ENCODE measurements at places on chromosomes 7 and 10.

- DNase-seq: no peak
- H3K4me3 ChIP-seq: no peak overlapping the region
- no peak overlapping the region for H3K27ac ChIP-seq
Observed at GRCh38 chr10:106179430-106179829, 985.1 kb downstream of the SORCS1 start.

- peaks cover 16% of the 10 kb centered on the region for H3K4me1 ChIP-seq
- no peak for DNase-seq
- no peaks in the 10 kb centered on the region for H3K27me3 ChIP-seq
- no peak overlapping the region for H3K4me3 ChIP-seq
Observed at GRCh38 chr7:2575046-2575732, 16.4 kb downstream of the IQCE start.

DNA sequence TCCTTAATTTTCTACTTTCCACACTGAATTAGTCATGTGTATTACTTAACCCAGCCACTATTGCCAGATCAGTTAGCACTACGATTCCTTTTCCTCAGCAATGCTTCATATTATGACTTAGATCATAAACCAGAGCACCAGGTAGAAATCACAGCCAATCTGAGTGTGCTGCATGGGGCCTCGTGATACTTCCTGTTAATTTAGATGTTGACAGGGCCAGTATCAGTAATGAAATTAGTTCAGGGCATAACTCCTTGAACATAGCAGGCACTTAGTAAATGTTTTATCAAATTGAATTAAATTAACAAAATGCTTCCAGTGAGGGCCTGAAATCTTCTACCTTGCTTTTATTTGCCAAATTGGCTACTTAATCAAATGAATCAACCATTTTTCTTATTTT, 169.3 kb upstream of the LRGUK start:
- H3K4me3 ChIP-seq: no peak overlapping the region
- DNase-seq: no peak

DNA sequence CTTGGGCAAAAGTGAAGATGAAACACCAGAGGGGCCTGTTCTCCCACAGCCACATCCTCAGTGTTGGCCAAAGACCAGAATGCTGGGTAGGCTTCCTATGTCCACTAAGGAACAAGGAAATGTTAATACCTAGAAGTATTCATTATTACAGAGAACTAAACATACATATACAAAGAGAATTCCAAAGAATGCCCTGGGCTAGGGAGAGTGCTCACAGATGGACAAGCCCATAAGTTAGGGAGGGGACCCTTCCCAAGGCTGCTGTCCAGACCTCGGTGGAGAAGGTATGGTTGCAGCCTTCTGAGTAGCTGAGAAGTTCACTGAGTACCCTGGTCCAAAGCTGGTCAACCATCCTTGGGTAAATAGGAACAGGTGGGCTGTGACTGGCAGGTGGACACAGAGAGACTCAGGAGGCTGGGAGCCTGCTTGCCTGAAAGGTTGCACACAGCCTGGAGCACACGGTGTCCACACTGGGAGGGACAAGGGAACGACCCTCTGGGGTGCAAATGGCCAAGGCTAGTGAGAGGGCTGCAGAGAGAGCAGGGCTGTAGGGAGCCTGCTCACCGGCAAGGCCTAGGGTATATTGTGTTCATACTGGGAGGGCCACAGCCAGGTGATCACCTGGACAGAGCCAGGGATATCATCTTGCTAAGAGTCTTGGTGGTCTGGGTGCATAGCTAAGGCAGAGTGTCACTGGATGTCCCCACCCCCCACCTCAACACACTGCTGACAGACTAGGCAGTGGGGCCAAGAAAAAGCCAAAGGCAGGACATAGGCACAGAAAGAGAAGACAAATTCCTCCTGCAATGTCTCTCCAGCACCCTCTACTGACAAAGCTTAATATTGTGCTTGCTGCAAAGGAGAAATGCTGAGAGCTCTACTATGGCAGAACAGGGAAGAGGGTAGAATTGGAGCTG, 40.3 kb downstream of the CPVL start:
- no peaks in the 10 kb centered on the region for H3K4me1 ChIP-seq
- peaks cover 9% of the 10 kb centered on the region for H3K27me3 ChIP-seq
- H3K36me3 ChIP-seq: no peaks in the 10 kb centered on the region
- H3K4me3 ChIP-seq: no peak overlapping the region
- H3K27ac ChIP-seq: no peak overlapping the region

DNA sequence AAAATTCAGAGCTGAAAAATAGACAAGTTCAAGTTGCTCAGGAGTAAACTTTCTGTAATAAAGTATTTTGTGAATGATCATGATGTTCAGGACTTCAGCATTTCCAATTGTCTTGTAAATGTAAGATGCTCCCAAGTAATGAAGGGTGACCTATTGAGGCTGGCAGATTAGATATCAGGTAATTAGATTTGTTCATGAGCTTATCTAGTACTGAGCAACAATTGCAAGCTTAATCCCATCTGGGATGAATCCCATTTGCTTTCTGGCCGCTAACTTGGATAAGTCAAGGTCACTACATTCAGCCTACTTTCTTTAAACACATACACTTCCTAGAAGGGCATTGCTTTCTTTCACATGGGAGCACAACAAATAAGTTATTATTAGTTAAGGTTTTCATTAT, 82.4 kb upstream of the ITGB1 start:
- no peak overlapping the region for H3K4me3 ChIP-seq
- H3K36me3 ChIP-seq: no peaks in the 10 kb centered on the region
- no peaks in the 10 kb centered on the region for H3K4me1 ChIP-seq
- DNase-seq: no peak

GRCh38 chr10:30294476-30295240, 54.4 kb downstream of the MTPAP start:
- H3K27me3 ChIP-seq: peaks cover 3% of the 10 kb centered on the region
- H3K36me3 ChIP-seq: no peaks in the 10 kb centered on the region
- H3K4me1 ChIP-seq: no peaks in the 10 kb centered on the region
- H3K27ac ChIP-seq: no peak overlapping the region
- no peak overlapping the region for H3K4me3 ChIP-seq

DNA sequence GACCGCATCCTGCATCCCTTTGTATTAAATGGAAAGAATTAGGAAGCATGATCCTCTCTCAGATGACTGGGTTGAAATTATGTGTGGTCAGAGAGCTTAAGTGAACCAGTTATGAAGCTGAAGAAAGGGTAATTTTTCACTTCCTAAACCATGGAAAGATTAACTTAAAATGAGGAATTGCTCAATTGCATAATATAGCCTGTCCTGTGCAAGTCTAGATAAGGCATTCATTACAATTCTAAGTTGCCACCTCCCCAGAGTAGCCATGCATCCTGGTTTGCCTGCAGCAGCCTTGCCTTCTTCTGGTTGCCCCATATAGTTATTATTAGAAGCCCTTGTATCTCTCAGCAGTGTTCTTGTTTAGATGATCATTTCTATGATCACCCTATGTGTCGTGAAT, 45.3 kb downstream of the STARD3NL start:
- H3K27me3 ChIP-seq: no peaks in the 10 kb centered on the region
- DNase-seq: no peak
- no peaks in the 10 kb centered on the region for H3K4me1 ChIP-seq

DNA sequence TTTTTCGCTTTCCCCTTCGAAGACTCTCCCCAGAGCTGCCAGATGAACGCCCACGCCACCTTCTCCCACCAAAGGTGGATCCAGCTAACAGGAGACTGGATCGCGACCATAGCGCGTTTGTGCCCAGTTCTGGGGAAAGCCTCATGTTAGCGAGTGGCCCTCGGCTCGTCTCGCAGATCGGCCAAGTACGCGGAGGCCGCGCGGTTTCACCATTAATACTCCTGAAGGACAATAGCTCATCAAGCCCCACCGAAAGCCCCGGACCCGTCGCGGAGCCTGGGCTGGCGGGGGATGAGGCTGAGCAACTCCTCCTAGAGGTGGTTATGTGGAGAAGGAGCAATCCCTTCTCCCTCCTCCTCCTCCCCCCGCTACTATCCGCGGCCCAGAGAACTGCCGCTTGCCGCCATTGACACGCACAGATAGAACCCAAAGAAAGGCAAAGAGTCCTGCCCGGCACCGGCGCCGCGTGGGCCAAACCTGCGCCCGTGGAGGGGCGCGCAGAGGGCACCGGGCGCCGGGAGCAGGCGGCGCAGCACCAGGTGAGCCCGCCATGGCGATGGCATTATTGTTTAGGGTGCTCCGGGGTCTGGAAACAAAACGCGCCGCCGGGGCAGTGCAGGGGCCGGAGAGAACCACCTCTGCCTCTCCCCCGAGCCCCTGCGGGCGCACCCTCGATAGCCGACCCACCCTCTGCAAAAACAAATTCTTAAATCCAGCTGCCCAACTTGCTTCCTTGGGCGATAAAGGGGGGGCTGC, at the start of gene MACROH2A2:
TSS of gene MACROH2A2 (plus strand) at position 385 of the 756 bp plus-strand sequence. CDS start 22,813 bp downstream, outside the sequence.
- H3K4me1 ChIP-seq: peaks cover 6% of the 10 kb centered on the region
- H3K36me3 ChIP-seq: no peaks in the 10 kb centered on the region
- H3K27me3 ChIP-seq: peaks cover 31% of the 10 kb centered on the region
- no peak for DNase-seq
- H3K27ac ChIP-seq: no peak within 1 kb of the TSS

DNA sequence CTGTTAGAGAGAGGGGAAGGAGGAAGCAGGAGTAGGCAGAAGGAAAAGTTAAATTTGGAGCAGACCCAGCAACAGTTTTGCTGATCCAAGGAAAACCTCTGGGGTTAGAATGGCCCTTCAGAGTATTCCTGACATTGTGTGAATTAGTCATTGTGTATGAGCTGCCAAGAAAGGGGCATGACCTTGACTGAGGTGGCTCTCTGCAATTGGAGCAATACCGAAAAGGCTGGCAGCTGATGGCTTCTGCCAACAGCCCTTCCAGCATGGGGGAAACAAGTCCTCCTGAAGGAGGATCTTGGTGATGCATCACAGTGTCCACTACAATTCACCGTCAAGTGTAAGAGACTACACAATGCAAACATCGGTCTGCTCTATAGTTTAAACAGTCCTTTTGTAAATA, 20.6 kb upstream of the WASL start:
- H3K4me1 ChIP-seq: peaks cover 15% of the 10 kb centered on the region
- no peak overlapping the region for H3K27ac ChIP-seq
- no peak overlapping the region for H3K4me3 ChIP-seq
- H3K36me3 ChIP-seq: no peaks in the 10 kb centered on the region
- peaks cover 5% of the 10 kb centered on the region for H3K27me3 ChIP-seq
